ENCODE measurements at places on chromosomes 1 and 21.

DNA sequence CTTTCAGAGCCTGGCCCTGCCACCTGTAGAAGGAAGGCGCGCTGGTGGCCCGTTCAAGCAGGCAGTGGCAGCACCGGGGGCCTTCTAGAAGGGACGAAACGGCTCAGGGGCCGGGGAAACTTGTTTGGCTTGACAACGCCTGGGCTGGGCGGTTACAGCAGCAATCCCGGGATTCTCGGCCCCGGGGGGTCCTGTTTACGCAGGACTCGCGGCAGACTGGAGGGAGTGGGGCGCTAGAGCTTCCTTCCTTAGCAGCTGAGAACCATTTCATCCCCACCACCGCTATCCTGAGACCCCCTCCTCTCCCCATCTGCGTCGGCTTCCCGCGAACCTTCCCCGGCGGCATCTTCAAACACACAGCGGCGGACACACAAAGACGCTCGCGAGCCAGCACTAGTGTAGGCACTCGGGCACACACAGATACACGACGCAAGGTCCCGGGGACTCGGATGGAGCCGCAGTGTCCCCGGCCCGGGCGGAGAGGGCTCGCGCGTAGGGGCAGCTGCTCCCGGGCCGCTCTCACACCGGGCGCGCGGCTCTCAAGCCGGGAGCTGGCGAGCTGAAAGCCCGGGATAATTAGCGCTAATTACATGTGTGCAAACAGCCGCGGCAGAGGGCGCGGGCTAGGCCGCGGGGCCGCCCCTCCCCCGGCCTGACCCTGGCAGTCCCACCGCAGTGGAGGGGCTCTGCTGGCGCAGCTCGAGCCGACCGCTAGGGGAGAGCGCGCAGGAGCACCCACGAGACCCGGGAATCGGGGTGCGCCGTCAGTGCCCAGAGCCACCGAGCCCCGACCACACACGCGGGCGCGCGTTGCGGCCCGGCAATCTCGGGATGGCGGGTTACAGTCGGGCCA lies 271.4 kb downstream of the FOXD2 start:
- DNase-seq = no peak

GRCh38 chr1:62924983-62925790 lies 141.3 kb downstream of the ATG4C start:
- no peak for DNase-seq

DNA sequence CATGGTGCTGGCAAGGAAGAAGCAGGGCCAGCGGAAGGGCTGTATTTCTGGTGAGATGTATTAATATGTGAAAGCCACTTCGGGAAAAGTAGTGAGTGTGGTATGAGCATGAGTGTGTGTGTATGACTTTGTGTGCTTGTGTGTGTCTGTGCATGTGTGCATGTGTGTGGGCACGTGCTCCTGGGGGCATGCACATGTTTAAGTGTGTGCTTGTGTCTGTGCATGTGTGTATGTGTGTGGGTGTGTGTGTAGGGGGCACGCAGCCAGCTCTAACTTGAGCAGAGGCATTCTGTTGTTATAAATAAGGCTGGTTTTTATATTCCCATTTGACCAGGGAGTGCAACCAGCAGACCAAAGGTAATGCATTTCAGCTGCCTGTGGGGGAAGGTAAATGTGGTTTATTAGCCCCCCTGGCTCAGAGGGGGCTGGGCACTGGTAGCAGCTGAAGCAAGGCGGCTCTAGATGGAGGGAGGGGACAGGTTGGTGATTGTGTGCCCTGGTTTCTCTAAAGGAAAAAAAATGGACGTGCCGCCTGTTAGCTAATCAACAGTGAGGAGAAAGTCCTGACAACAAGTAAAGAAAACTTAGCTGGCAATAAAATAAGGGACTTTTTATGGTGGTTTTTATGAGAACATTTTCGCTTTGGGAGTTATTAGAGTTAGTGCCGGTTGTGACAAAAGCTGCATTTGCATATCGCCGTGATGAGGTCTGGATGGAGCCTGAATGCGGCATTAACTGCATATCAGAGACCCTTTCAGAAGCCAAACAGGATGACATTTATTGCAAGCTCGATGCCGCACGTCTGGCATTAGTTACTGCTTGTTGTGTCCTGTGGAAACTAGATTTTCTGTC lies 180.1 kb downstream of the CAMTA1 start:
- no peak for DNase-seq

- no peak for DNase-seq
Observed at GRCh38 chr1:19559641-19560040, 74.3 kb upstream of the CAPZB start.

DNA sequence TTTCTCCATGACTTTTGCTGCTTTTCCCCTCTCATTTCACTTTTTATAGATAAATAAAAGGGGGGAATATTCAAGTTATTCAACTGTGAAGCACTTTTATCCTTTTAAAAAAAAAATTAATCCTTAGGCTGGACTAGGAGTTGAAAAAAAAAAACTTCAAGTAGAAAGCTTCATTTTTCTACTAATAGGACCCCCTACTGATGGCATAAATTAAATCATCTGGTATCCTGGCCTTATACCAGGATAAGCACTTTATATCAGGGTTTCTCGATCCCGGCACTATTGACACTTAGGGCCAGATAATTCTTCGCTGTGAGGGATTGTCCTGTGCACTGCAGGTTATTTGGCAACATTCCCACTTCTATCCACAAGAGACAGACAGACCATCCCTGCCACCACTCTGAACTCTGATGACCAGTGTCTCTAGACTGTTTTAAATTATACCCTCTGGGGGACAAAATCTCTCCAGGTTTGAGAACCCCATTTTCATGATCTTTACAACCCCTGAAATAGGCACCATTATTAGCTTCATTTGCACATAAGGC lies 17.6 kb downstream of the USP33 start:
- no peak for DNase-seq

DNA sequence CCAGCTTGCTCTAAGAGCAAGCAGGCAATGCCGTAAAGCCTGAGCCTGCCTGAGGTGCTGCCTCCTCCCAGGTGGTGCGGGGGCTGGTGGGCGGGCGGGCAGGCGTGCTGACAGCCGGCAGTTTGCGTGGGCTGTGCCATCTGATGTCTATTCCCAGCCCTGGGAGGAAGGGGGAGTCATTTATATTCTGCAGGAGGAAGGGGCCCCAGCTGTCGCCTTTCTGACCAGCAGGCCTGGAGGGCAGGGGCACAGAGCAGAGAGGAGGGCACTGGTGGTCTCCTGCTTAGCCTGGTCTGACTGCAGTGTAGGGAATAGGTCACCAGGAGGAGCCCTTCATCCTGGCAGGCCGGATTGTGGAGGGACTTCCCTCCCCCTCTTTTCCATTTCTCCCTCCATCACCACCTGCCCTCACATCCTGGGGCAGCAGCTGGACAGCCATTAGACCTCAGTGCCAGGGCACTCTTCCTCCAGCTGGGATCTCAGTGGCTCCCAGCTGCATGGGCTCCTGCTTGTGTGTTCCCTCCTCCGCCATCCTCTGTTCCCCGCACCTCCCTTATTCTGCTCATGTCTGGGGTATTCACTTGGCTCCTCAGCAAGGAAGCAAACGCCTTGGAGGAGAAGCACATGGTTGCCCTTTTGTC lies 4.4 kb downstream of the CYB561D1 start:
- DNase-seq = no peak

GRCh38 chr1:3357526-3358297 lies 96.8 kb upstream of the ARHGEF16 start:
- no peak for DNase-seq

DNA sequence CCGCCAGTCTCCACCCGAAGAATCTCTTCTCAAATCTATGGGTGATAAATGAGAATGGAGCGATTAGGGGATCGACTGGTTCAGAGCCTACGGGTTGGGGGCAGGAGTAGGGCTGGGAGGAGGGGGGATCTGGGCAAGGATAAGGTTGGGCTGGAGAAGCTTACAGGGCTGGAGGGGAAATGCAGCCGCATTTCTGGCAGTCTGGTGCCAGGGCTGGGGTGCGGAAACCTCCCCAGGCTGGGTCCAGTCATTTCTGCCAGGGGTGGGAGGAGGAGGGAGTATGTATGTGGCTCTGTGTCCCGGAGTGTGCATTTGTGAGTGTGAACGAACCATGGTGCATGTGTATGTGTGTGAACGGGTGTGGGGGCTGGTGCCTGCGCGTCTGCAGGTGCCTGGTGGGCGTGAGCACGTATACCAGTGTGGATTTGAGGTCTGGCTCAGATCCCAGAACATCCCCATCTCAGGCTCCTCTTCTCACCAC lies 10.2 kb downstream of the C1orf216 start:
- DNase-seq = no peak

- no peak for DNase-seq
Observed at GRCh38 chr1:2165646-2166045, 28.9 kb downstream of the FAAP20 start.

DNA sequence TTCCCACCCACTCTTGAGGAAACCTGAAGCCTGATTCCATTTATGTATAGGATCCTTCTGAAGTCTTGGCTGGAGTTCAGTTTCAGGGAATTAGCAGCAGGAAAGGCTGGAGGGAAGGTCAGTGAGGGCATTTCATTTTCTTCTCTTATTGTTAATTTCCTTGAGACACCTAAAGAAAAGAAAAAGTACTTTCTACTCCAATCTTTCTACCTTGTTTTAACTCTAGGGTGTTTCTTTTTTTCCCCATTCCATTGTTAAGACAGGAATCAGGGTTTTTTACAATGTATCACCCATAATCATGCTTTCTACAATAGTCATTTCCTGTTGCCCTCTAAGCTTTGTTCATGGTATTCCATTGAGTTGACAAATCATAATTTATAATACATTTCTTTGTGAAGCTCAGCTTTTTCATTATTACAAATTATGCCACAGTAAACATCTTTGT lies 27.4 kb downstream of the SNRPE start:
- DNase-seq = no peak

GRCh38 chr1:5658340-5659316 lies 333.6 kb downstream of the NPHP4 start:
- DNase-seq = no peak

DNA sequence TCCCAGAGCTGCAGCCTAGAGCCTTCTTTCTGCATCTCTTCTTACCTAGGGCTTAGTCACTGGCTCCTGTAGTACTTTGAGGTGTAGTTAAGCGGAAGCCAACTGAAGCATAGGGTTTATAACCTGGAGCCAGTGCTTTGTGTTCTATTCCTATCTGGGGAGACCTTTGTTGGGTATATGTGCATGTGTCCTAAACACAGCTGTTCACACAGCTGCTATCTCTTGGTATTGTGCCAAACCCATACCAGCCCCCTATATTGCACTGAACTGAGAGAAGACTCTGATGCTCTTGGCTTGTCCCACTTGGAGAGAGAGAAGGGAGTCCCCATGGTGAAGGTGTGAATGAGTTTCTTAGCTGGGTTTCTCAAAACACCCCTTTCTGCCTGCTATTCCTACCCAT lies 17.2 kb upstream of the NFASC start:
- no peak for DNase-seq
